Cardiac ventricle fibroblast (primary cell): ENCODE measurements at places on chromosomes 4 and X. TPM values are rescaled to one million over a fixed set of nuclear protein-coding genes. Genes with fewer than 3 reads are reported as not detected.

Gene TLR8
- not detected in 2 replicates for total RNA-seq

Gene REELD1
- total RNA-seq: not detected in 2 replicates

Gene CLDN34
- total RNA-seq: not detected in 2 replicates

Gene KLHL4
- total RNA-seq: 2.7 and 3.1 TPM in 2 replicates

Gene TEX13A
- not detected in 2 replicates for total RNA-seq

Gene F8A3
- 9.4 TPM in 1 of 2 replicates, not detected in the other for total RNA-seq

Gene FGB
- total RNA-seq: not detected in 2 replicates

Gene UGT2B15
- total RNA-seq: not detected in 2 replicates

Gene TMEM156
- total RNA-seq: 0.49 TPM in 1 of 2 replicates, not detected in the other

Gene KLF8
- 2.2 and 2.4 TPM in 2 replicates for total RNA-seq

Gene ODAPH
- 0.15 TPM in 1 of 2 replicates, not detected in the other for total RNA-seq

Gene CENPVL1
- not detected in 2 replicates for total RNA-seq

Gene ZNF630
- total RNA-seq: 1.4 and 1.7 TPM in 2 replicates

Gene TMEM164
- 18.6 and 20.2 TPM in 2 replicates for total RNA-seq

Gene SATL1
- not detected in 2 replicates for total RNA-seq
